ENCODE measurements at places on chromosomes 7 and 10. TPM values are rescaled to one million over a fixed set of nuclear protein-coding genes. Genes with fewer than 3 reads are reported as not detected.

The PLEKHA1 gene
- 5.2 TPM for total RNA-seq

The MOGAT3 gene
- not detected for total RNA-seq

The CDC14C gene
- not detected for total RNA-seq

- H3K4me3 ChIP-seq, result no peak overlapping the region
- no peaks in the 10 kb centered on the region for H3K4me1 ChIP-seq
- DNase-seq, result no peak
- no peaks in the 10 kb centered on the region for H3K36me3 ChIP-seq
- no peaks in the 10 kb centered on the region for H3K27me3 ChIP-seq
- H3K27ac ChIP-seq, result no peak overlapping the region
Measured at GRCh38 chr7:1994931-1995330, 237.8 kb downstream of the MAD1L1 start.

GRCh38 chr7:100119072-100119969 is at the start of the genes CNPY4 and TAF6:
CNPY4 (plus strand) TSS chr7:100119634; CDS start chr7:100119745, 111 bp downstream.
TAF6 (minus strand) TSS chr7:100119358; CDS start chr7:100114209, 5,149 bp downstream.
- H3K4me3 ChIP-seq, result peak within 1 kb of the TSS; percentile 98
- no peaks in the 10 kb centered on the region for H3K36me3 ChIP-seq
- H3K27me3 ChIP-seq, result no peaks in the 10 kb centered on the region
- DNase-seq, result peak; percentile 94

DNA sequence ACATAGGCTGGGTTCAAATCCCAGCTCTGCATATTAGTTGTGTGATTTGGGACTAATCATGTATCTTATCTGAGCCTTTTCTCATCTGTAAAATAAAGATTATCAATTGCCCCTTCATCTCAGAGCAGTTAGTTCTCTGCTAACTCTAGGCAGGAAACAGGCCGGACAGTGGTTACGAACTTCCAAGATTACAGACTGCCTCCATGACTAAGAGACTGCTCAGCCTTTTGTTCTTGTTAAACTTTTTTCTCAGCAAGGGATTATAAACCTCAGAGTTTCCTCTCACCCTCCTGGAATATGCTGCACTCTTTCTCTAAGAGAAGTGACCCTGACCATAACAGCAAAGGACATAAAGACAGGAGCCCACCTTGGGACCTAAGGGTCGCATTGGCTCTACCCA is 52.5 kb upstream of the NFKB2 start:
- H3K27ac ChIP-seq, result peak overlapping the region; percentile 76
- no peaks in the 10 kb centered on the region for H3K27me3 ChIP-seq
- H3K4me3 ChIP-seq, result no peak overlapping the region
- peaks cover 25% of the 10 kb centered on the region for H3K4me1 ChIP-seq
- H3K36me3 ChIP-seq, result no peaks in the 10 kb centered on the region

GRCh38 chr7:123673752-123674398 is 18.2 kb downstream of the LMOD2 start:
- no peak for DNase-seq
- no peak overlapping the region for H3K27ac ChIP-seq
- no peaks in the 10 kb centered on the region for H3K4me1 ChIP-seq
- H3K27me3 ChIP-seq, result no peaks in the 10 kb centered on the region
- no peak overlapping the region for H3K4me3 ChIP-seq
